ENCODE measurements at places on chromosomes 2 and 18. TPM values are rescaled to one million over a fixed set of nuclear protein-coding genes. Genes with fewer than 3 reads are reported as not detected.

Gene TACR1
- total RNA-seq, result 0.18 TPM

Gene CD8A
- 0.09 TPM for total RNA-seq

Gene CHMP1B
- 21.9 TPM for total RNA-seq

Gene MCM6
- total RNA-seq, result 14.2 TPM

Gene HTR2B
- total RNA-seq, result 0.22 TPM

Gene ALPI
- total RNA-seq, result not detected

Gene PRSS56
- total RNA-seq, result 2.6 TPM

Gene PTH2R
- total RNA-seq, result 1.2 TPM

Gene KLHL41
- 2,102 TPM for total RNA-seq

Gene PDE11A
- 0.62 TPM for total RNA-seq

DNA sequence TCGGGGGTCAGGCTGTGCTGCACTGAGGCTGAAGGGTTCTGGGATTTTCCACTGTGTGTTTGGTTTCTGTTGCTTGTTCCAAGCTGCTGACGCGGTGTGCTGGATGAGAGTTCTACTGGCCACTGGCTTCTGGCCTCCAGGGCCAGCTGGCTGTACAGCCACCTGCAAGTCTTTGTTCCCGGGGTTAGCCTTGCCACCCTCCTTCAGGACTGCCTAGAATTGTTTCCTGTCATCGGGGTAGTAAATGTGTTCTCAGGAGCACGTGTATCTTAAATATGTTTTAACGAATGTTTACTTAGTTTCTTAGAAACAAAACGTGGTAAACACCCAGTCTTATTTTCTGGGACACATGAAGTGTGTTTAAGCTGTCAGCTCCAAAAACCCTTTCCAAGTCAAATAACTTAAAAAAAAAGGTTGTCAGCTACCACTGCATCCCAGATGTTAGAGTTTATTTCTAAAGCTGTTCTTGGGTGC, 231.2 kb downstream of the AGAP1 start:
- DNase-seq, result peak; percentile 97

GRCh38 chr2:54641988-54642387, 81.5 kb upstream of the EML6 start:
- no peak for DNase-seq

DNA sequence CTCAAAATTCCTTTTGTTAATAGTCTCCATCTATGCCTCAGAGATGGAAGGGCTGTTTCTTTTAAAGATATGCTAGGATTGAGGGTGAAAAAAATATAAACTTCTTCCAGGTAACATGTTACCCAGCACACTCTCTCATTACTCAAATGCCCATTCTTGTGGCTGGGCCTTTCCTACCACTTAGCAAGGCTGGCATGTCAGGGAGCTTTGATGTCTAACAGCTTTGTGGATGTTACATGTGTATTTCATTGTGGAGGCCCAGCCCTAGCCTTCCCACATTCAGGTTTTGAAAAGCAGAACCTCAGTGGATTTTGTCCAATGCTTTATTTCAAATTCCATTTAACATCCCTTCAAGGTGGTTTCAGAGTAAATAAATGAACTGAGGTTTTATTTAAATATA, 191.4 kb downstream of the EPHA4 start:
- DNase-seq, result no peak

DNA sequence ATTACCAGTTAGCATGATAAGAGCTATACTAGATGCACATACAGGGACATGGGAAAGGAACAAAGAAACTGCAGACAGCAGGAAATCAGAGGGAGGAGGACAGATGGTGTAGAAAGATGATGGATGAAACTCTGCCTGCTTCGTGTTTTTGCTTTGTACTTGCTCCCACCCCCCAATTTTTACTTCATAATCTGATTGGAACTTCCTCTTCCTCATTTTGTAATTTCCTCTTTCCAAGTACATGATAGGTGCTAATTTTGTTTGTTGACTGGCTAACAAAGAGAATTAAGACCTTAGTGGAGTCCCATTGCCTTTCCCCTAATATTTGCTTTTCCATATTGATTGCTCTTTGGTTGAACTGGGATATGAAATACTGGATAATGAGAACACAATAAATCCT, 76.0 kb upstream of the PELI1 start:
- DNase-seq, result no peak

- no peak for DNase-seq
These were observed 15.9 kb upstream of the VPS4B start for GRCh38 chr18:63438181-63438580.

GRCh38 chr2:162172802-162173370, 20.8 kb upstream of the GCG start:
- DNase-seq, result no peak

DNA sequence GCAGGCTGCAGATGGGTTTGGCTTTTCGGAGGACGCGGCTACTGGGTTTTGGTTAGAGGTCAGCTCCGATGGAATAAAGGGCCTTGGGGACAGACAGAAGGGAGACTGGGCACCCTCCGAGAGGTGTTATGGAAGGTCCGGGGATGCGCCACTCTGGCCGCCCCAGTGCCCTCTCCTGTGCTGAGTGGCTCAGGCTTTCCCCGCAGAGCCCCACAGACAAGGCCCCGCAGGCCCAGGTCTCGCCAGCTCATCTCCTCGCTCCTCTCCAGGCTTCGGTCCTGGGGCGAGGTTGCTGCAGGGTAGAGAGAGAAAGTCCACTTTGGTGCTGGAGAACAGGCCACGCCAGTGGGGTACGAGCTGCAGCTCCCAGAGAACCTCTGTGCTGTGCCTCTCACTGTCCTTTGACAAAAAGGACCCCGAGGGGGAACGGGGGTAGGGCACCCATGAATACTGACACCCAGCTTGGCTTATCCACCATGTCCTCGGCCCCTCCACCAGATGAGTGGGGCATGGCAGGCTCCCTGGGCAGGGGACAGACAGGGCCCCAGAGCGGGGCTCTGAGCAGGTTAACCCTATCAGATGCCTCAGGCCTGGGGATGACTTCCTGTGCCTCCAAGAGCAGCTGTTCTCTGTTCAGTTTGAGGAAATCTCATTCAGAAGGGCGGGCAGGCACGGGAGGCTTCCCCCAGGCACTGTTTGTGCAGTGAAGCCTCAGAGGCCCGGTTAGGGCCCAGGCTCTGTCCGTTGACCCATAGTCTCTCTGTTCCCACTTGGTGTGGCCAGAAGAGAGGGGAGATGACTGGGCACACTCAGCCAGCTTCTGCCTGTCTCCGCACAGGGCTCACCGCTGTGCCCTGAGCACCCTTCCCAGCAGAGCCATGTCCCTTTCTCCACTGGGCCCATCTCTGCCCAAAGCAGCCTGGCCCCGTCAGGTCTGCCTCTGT, 15.7 kb upstream of the CNNM3 start:
- DNase-seq, result no peak

DNA sequence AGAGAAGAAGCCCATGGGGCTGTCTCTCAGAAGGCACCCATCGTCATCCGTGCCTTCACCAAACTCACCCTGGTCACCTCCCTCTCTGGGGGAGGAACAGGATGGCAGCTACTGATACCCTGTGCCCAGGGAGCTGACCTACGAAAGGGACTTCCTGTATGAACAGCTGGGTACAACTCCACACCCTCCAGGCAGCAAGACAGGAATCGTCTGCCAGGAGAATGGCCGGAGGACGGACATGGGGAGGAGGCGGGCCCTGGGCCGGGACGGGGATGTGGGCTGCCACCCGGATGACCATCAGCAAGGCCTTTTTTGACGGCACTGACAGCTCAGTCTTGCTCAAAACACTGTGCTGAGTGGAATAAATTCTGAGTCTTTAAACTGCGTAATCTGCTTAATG, 243.6 kb downstream of the HDAC4 start:
- no peak for DNase-seq

DNA sequence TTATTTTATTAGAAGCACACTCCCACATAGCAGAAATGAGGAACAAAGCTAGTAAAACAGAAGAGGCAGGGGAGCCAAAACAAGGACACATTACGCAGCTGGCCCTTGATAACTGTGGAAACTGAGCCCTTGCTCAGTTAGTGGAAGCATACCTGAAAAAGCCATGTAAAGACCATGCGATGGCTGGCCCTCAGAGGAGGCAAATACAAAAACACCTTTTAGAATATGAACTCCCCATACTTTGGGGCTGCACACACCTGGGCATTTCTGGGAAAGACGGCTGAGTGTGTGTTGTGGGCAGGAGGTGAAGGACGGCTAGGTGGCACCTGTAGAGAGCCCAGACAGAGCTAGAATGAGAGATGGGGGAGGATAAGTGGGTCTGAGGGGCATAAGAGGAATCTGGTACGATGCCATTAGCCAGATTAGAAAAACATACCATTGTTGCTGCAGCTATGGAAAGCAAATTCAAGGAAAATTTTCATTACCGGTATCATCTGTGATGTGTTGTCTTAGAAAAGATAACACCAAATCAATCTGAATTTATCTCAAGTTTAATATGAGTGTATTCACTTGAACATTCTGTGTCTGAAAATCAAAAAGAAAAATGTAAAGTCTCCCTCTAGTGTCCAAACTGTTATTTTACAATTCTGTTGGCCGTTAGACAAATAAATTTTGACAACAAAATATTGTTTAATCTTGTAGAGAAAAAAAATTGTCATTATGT, 45.2 kb upstream of the SULT1C3 start:
- peak; percentile 15 for DNase-seq

- DNase-seq, result peak; percentile 92
These were observed 48.6 kb downstream of the GYPC start for GRCh38 chr2:126704434-126705160.

DNA sequence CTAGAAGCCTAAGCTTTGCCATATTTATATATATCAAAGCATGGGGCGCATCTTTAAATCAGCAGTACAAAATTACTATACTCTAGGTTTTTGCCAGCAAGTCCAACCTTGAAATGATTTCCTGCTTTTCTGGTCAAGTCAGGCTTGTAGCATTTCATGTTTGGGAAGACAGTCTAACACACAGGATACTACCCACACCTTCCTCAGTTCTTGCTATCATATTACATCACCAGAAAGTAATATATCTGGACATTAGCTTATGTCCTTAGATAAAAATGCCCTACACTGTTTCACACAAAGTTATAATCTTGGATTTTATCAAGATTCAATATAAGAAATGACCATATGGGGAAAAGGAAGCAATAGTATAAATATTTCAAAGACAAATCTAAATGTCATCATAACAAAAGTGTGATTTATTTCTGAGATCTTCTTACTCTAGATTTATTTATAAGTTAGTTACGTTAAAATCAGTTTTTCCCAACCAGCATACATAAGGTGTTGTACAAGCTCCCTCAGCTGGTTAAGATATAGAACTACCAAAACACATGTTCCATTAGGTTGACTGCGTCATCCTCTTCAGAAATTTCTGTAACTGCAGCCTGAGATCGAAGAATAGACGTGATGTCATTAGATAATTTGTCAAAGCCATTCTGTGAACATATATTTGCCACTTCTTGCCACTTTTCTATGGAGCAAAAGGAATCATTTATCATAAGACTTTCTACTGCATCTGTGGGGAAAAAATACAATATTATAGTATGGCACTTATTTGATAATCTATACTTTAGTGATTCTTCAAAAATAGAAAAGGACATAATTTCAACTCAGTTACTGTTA, 56.6 kb downstream of the CLHC1 start:
- peak; percentile 82 for DNase-seq

- DNase-seq, result no peak
These were observed 50.1 kb downstream of the KIAA2012 start for GRCh38 chr2:202122980-202123720.

- no peak for DNase-seq
These were observed 21.5 kb downstream of the RPL37A start for GRCh38 chr2:216520112-216520511.

- no peak for DNase-seq
These were observed 630.5 kb downstream of the TDRD15 start for GRCh38 chr2:21754164-21754788.

DNA sequence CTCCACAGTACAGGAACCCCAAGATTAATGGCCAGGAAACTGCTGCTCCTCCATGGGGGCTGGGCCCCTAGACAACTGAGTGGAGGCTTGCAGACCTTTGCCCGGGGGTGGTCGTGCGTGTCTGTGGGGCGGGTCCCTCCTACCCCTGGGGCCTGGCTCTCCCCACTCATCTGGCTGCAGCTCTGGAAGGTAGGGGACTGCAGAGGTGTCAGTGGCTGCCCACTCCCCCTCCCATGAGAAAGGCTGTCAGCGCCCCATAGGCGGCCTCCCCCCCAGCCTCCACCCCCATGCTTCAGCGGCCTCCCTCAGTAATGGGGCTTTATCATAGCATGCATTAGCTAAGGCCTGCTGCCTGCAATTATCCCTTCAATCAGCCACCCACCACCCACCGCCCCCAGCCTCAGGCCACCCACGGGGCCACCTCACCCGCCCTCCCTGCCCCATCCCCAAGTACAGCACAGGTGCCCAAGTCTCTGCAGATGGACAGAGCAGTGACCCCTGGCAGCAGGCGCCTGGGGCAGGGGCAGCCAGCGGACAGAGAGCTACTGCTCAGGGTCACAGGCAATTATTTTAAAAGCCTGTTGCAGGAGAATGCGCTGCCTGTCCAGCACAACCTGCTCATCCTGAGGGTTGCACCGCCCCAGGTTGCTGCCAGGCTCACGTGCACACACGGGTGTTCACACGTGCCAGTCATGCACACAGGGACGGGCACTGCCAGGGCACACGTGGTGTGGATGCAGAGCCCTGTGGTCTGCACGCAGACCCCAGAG, 9.1 kb upstream of the ECEL1 start:
- no peak for DNase-seq

DNA sequence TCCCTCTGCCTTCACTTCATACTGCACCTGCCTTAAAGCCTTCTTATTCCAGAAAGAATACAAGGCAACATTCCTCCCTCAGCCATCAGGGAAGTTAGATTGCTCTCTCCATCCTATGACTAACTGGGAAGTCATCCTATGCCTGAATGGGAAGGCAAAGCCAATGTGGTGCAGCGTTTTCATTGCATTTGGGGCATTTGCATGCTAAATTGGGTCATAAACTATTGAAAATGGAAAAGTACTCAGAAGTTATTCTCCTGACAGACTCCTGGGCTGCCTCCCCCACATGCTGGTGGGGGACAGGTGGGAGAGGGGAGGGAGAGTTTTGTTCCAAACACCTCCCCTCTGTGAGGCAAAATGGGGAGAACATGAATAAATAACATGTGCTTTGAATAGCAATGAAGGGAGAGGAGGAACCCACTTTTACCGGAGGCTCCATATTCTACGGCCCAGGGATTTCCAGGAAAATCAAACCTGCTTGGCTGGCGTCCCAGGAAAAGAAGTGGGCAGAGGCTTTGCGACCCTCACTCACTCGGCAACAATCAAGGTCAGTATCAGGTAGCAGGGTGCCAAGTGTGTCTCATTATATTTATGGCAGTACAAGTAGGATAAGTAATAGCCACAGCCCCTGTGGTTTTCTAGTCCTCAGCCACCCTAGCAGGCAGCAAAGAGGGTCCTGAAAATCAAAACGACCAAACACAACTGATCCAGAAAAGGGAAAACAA, 84.1 kb downstream of the BOD1L2 start:
- DNase-seq, result no peak

GRCh38 chr2:155913356-155913755, 419.2 kb downstream of the NR4A2 start:
- DNase-seq, result no peak

DNA sequence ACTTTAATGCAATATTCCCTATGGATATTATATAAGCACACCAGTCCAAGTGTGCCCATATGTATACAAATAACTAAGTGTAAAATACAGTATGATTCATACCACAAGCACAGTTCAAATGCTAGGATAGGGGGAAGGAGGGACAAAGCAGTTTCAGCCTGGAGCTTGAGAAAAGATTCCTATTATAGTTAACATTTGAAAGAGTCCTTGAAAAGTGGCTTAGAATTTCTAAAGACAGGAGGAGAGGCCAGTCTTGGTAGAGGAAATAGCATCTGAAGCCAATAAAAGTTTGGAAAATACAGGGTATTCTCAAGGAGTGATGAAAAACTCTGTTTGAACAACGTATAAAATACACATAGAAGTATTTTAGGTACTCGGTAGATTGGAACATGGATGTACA, 173.4 kb upstream of the CWC22 start:
- DNase-seq, result no peak

GRCh38 chr18:22499421-22499820, 81.7 kb upstream of the CTAGE1 start:
- no peak for DNase-seq

All from muscle of leg (tissue), 16 donors.